ENCODE measurements at places on chromosomes 13 and 19.
A peak's percentile ranks its signal among the peaks of the same experiment; 100 is the strongest.

- no peak for DNase-seq
Measured at GRCh38 chr19:4208385-4209094, 20.8 kb upstream of the EBI3 start.

DNA sequence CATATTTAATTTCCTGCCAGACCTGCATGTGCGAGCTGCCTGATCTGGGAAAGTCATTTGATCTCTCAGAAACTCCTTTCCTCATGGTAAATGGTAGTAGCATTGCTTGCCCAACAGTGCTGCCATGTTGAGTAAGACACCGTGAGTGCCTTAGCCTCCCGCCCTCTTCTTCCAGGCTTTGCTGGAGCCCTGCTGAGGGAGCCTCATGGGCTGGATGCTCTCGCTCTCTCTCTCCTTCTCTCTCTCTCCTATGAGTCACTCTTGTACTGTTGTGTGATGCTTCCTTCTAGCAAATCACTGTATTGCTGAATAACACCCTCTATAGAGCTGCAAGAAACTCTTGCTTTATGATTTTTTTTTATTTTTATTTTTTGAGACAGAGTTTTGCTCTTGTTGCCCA is 365.5 kb downstream of the UQCRFS1 start:
- DNase-seq, result no peak

- DNase-seq, result no peak
Measured at GRCh38 chr19:48689449-48689848, 6.3 kb upstream of the FUT2 start.

DNA sequence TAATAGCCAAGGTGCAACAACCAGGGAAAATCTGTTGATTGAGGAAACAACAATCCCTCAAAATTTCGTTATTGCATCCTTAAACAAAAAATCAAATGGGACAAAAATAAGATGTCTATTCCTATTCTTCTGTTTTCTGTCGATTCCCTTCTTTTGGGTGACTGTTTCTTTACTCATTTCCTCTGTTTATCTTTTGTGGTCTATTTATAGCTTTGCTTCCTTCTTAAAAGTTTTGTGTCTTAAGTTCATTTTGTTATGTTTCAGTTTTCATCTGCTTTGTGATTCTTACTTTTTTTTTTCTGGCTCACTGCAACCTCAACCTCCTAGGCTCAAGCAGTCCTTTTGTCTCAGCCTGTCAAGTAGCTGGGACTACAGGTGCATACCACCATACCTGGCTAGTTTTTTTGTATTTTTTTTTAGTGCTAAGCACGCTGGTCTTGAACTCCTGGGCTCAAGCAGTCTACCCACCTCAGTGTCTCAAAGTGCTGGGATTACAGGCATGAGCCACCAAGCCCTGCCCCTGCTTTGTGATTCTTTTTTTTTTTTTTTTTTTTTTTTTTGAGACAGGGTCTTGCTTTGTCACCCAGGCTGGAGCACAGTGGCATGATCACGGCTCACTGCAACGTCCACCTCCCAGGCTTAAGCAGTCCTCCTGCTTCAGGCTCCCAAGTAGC is 10.4 kb downstream of the ZNF146 start:
- DNase-seq, result no peak

DNA sequence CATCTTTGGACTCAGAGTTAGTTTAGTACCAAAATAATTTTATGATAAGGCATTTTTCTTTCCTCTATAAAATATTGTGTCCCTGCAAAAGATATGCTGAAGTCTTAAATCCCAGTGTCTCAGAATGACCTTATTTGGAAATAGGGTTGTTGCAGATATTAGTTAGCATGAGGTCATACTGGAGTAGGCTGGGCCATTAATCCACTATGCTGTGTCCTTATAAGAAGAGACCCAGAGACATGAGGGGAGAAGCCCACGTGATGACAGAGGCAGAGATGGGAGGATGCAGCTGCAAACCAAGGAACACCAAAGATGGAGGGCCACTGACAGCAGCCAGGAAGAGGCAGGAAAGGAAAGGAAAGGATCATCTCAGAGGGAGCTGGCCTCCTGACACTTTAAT is 6.4 kb downstream of the POGLUT2 start:
- DNase-seq, result no peak

- no peak for DNase-seq
Measured at GRCh38 chr19:17246681-17247425, 1.1 kb upstream of the NR2F6 start.

- DNase-seq, result no peak
Measured at GRCh38 chr13:71374471-71375049, 492.4 kb downstream of the DACH1 start.

DNA sequence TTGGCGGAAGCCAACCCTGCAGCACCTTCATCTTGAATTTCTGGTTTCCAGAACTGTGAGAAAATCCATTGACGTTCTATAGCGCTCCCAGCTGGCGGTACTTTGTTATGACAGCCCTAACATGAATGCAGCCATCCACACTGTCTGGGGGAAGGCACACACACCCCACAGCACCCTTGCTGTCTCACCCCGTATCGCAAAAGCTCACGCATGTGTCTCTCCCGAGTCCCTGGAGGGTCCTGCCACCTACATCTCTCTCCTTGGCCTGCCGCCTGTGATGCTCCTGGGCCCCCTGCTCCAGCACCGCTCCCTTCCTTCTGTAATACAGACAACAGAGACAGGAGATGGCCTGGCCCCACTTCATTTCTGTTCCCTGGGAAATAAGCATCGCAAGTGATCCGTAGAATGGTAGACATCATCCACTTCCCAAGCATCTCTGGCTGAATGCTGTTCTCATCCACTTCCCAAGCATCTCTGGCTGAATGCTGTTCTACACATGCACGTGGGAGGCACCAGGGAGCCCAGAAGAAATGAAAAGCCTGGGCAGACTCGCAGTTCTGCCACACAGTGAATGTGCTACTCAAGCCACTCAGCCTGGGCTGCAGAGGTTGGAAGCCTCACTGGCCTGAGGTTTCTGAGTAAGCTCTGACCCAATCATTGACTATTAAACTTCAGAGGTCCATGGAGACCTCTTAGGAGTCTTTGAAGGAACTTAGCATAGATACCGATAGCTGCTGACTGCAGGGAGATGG is 29.6 kb downstream of the EPN1 start:
- no peak for DNase-seq

DNA sequence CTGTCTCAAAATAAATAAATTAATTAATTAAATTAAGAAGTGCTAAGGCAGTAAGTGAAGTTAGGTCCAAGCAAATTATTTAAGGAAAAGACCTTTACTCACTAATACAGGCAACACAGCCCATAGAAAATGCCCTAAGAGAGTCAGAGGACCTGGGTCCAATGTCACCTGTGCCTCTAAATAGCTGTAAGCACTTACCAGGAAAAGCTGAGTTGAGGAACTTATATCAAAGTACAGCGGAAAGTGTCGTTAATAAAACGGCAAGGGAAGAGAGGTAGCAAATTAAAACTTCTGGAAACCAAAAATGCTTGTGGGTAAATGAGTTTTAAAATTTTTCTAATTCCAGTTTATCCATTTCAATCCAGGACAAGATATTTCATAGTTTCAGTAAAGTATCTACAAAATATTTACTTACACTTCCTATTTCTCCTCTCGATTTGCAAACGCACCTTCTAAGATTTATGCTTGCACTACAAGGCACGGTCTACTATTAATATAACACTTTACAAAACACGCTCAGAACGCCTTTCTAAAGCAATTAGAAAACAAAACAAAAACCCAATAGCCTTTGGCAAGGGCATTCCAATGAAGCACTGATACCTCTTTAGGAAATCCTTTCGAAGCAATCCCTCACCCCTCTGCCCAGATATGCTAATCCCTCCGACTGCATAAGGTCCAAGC is 963 bp downstream of the VPS36 start:
- no peak for DNase-seq

DNA sequence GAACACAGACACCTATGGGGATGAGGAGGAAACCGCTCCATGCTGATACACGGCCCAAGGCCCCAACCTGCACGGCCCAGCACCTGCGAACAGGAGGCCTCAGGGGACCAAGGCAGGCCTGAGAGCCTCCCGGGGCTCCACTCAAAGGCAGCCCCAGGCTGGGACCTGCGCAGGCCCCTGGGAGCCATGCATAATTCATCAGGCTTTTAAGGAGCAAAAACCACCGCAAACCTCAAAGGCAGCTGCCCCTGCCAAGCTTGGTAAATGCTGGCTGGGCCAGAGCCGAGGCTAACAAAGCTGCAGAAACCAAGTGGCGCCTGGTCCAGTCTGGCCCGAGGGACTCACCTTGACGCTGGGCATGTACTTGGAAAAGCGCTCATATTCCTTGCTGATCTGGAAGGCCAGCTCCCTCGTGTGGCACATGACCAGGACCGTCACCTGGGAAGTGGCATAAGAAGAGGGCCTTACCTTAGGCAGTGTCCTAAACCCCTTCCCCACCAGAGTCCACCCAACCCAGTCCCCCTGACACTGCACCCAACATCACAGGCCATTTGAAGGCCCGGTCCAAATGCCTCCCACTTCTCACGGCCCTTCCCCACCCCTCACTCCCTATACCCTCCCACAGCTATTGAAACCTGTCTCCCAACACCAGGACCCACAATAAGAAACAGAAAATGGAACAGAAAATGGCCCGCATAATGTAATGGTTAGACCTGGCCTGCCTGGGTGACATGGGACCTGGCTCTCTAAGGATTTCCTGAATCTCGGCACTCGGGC is 7.8 kb downstream of the DDX39A start:
- no peak for DNase-seq

DNA sequence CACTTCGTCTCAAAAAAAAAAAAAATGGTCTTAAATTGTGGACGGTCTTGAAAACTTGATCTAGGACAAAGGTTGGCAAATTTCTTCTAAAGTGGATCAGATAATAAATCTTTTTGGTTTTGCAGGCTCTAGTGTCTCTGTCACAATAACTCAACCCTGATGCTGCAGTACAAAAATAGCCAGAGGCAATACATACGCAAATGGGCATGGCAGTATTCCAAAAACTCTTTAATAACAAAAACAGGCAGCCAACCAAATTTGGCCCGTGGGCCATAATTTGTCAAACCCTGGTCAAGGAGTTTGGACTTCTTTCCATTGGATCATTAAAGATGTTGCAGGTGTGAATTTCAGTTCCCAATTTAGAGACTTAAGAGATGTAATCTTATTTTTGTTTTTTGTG is 93.5 kb upstream of the MRI1 start:
- no peak for DNase-seq

- DNase-seq, result no peak
Measured at GRCh38 chr19:6070207-6070681, 40.1 kb downstream of the RFX2 start.

DNA sequence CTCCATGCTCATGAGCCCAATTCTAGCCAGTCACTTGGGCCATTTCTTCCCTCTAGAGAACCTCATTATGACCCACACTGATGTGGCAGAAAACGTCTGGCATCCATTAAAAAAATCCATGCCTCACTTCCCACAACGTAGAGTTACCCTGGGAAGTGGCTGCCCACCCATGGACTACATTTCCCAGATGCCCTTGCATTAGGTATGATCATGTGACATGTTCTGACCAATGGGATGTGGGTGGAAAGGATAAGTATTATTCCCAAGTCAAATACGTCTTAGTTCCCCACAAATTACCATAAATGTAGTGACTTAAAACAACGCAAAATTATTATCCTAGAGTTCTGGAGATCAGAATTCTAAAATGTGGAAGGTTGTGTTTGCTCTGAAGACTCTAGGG is 47.9 kb upstream of the ZNRF4 start:
- no peak for DNase-seq

GRCh38 chr19:53870485-53870844 is 2.8 kb downstream of the MYADM start:
- no peak for DNase-seq

- no peak for DNase-seq
Measured at GRCh38 chr13:39016787-39017186, 21.1 kb downstream of the PROSER1 start.

- DNase-seq, result no peak
Measured at GRCh38 chr13:110615005-110615321, 382 bp upstream of the NAXD start.

DNA sequence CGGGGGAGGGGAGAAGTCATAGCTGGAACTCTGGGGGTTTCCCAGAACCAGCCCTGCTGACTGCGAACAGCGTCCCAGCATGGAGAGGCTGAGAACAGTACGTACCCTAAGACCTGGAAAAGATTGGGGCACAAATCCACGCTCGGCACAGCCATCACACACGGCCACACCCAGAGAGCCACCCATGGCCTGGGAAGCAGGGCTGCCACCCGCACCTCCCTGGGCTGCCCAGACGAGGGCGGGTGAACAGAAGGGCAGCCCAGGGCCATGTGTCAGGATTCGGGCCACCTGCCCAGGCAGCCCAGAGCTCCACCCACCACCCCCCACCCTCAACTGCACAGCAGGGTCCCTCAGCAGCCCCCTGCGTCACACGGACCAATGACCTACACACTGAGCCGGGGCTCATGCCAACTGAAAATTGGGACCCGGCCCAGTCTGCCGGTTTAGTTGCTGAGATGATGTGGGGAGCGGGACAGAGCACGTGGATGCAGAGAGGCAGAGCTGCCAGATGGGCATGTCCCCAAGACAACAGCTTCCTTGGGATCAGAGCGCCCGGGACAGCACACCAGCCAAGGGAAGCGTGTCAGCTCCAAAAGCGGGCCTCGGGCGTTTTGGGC is 8.5 kb downstream of the UBXN6 start:
- no peak for DNase-seq

DNA sequence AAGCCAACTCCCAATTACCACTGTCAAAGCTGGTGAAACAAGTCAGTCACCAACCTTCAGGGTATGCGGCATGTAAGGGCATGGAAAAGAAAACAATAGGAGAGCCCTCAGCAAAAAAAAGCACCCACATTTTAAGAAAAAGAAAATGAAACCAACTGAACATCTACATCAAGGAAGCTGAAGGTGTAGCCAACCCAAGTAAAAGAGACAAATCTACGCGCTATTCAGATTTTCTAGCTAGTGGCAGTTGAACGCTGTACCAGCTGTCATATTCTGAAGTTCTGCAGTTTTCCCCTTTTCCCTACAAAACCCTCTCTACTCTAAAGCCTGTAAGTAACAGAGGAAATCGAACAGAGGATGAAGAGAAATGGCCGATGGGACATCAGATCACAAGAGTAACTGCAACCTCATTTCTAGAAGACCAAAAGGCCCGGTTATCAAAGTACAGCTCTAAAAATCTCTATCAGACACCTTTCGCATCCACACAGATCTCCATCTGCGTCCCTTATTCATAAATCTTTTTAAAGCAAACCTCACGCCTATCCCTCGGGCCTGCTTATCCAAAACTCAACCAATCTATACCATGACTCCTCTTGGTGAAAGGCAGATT is 1.4 kb downstream of the MYCBP2 start:
- no peak for DNase-seq

DNA sequence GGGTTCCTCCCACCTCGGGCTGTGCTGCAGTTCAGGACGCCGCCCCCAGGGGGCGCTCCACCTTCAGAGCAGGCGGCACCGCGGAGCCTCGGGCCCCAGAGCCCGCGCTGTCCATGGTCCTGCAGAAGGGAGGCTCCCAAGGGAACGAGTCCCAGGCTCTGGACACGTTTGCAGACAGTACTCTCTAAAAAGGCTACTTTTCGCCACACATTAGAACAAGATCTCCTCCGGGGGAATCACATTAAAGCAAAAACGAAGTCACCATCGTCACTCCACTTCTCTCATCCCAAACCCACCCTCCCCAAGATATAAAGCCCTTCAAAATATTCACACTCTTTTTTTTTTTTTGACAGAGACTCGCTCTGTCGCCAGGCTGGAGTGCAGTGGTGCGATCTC is 4.6 kb upstream of the SIGLEC10 start:
- DNase-seq, result peak; percentile 83
